SK-N-MC (cell line): ENCODE measurements at places on chromosomes 3 and 15.

DNA sequence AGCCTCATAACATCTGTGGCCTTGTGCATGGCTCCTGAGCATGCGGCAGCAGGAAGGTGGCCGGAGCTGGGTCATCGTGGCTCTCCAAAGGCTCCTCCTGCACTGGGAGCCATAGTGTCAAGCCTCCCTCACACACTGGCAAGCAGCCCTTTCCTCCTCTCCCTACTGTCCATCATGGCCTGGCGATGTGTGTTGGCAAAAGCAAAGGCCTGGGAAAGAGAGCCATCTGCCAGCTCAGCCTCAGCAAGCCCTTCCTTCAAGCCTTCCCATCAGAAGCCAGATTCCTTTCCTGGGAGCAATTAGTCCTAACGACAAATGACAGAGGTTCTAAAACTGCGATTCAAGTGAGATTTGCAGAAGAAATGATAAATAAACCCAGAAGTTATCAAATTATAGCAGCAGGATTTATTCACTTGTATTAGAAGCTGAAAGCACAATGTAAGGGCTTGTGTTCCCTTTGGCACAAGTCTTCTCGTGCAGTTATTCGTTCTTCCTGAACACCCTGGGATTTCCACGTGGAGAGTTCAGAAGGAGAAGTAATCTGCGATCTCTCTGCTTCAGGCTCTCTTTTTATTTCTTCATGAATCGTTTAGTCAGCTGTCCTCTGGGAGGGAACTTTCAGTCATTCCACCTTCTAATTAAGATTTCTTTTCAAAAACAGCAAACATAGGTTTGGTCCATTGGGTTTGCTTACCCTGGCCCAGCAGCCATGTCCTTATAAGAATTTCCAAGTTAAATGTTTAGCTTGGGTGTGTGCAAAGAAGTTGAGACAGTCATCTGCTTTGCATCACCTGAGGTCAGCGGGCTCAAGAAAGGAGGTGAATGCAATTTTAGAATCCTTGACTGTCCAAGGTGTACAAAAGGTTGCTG, 110.3 kb upstream of the TMC3 start:
- no peak for DNase-seq

GRCh38 chr3:157119369-157119951, 40.5 kb downstream of the CCNL1 start:
- no peak for DNase-seq

DNA sequence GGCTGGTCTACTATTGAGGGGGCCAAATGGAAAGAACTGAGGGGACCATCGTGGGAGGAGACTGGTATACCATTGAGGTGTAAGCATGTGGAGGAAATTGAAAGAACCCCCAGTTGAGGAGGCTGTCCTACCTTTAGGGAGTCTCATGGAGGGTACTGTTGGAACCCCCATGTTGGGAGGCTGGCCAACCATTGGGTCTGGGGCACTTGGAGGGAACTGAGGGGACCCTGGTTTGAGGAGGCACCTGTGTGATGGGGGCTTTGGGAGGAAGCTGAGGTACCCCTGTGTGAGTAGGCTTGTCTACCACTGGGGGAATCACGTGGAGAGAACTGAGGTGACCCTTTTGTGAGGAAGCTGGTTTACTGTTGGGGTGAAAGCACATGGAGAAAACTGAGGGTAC, 157.5 kb downstream of the FBLN2 start:
- no peak for DNase-seq

GRCh38 chr3:116302087-116302747, 143.1 kb downstream of the LSAMP start:
- DNase-seq: no peak

GRCh38 chr3:88263417-88264100, 113.8 kb downstream of the C3orf38 start:
- no peak for DNase-seq

DNA sequence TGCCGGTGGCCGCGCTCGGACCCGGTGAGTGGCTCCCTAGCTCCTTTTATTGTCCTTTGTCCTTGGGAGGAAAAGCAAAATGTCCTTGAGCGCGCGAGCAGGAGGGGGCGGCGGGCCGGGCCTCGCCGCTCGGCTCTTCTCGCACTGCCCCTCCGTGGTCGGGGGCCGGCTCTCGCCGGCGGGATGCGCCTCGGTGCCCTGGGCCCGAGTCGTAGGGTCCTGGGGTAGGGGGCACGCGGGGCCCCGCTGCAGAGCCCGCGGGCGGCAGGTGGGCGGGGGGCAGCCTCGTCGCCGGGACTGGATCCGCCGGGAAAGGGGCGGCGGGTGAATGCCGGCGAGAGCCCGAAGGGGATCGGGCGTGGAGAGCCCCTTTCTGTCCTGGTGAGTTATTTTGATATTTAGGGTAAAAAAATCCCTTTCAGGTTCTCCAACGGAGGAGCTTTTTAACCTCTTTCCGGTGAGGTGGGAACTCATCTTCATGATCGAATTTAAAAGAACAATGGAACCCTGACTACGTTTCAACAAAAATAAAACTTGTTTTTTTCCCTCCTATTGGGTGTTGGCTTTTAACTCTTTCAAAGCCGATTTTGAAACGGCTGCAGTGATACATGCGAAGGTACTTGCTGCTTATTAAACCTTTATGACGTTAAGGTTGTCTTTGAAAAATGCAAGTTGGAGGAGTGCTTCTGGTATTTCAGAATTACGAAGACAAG, 16.8 kb upstream of the CHD2 start:
- DNase-seq: no peak

GRCh38 chr15:88003541-88004327, 252.8 kb downstream of the NTRK3 start:
- DNase-seq: no peak

GRCh38 chr15:94081829-94082228, 149.5 kb upstream of the MCTP2 start:
- DNase-seq: no peak

GRCh38 chr3:14570089-14570488, 29.9 kb upstream of the GRIP2 start:
- DNase-seq: no peak

DNA sequence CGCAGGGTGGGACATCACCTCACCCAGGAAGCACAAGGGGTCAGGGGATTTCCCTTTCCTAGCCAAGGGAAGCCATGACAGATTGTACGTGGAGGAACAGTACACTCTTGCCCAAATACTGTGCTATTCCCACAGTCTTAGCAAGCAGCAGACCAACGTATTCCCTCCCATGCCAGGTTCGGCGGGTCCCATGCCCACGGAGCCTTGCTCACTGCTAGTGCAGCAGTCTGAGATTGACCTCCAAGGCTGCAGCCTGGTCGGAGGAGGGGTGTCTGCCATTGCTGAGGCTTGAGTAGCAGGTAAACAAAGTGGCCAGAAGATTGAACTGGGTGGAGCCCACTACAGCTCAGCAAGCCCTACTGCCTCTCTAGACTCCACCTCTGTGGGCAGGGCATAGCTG, 39.0 kb downstream of the ALDH1A2 start:
- no peak for DNase-seq
